Stimulated activated CD4-positive, alpha-beta T cell treated with anti-CD3 and anti-CD28 coated beads, Interleukin-1b, Interleukin-23, amount 100 ng/mL, for 24 hours (primary cell): ENCODE measurements at places on chromosomes 3 and 15.

- no peak for DNase-seq
Measured at GRCh38 chr3:194164861-194165260, 28.9 kb downstream of the HES1 start.

GRCh38 chr3:31448035-31448881 lies 84.5 kb upstream of the STT3B start:
- no peak for DNase-seq

- DNase-seq: no peak
Measured at GRCh38 chr3:169085827-169086226, 577.7 kb downstream of the MECOM start.

GRCh38 chr15:83164111-83164770 lies 43.4 kb downstream of the HDGFL3 start:
- no peak for DNase-seq

DNA sequence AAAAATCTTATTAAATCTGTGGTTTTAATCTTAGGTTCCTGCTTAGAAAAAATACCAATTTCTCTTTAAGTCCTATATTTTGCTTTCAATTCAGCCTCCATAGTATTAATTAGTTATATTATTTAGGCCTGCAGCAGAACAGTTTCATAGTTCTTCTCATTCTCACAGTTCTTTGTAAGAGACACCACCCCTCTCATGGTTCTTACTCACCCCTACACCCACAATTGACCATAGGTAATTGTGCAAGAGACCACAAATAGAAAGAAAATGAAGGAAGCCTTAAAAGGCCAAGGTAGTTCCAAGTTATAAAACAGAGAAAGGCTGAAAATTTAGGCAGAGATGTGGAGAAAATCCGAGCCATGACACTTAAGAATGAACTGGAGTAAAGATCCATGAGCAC lies 415.3 kb downstream of the TIGIT start:
- no peak for DNase-seq

- no peak for DNase-seq
Measured at GRCh38 chr3:94098452-94098851, 35.6 kb downstream of the NSUN3 start.

GRCh38 chr3:163773136-163773535 lies 1305.2 kb downstream of the SI start:
- no peak for DNase-seq
